Epithelial cell of alveolus of lung (primary cell): ENCODE measurements at places on chromosomes 4 and X. TPM values are rescaled to one million over a fixed set of nuclear protein-coding genes. Genes with fewer than 3 reads are reported as not detected.

HSFX3 gene
- not detected in 2 replicates for total RNA-seq

NHS gene
- 5.7 and 5.9 TPM in 2 replicates for total RNA-seq

SORBS2 gene
- total RNA-seq, result 3.2 and 4.1 TPM in 2 replicates

KLKB1 gene
- not detected in 2 replicates for total RNA-seq

PLP2 gene
- total RNA-seq, result 59.4 and 80.9 TPM in 2 replicates

TEC gene
- total RNA-seq, result 0.26 and 2.6 TPM in 2 replicates

RTL3 gene
- total RNA-seq, result not detected in 2 replicates

NXF3 gene
- total RNA-seq, result not detected in 2 replicates

APLN gene
- total RNA-seq, result 4.0 and 4.7 TPM in 2 replicates

ERCC6L gene
- 1.4 and 4.7 TPM in 2 replicates for total RNA-seq

MOSPD2 gene
- total RNA-seq, result 9.8 and 12.9 TPM in 2 replicates

CRMP1 gene
- 4.9 and 16.0 TPM in 2 replicates for total RNA-seq

ARAP2 gene
- under 0.01 and 2.6 TPM in 2 replicates for total RNA-seq

ADH7 gene
- not detected in 2 replicates for total RNA-seq

MAGEC3 gene
- not detected in 2 replicates for total RNA-seq

CXorf49 gene
- total RNA-seq, result not detected in 2 replicates

TCEAL8 gene
- total RNA-seq, result 94.8 and 97.3 TPM in 2 replicates

MAML3 gene
- total RNA-seq, result 1.9 and 8.0 TPM in 2 replicates

MAGED4 gene
- total RNA-seq, result 64.9 and 149 TPM in 2 replicates

IL3RA gene
- 0.13 TPM in 1 of 2 replicates, not detected in the other for total RNA-seq

RBM47 gene
- 1.4 and 1.7 TPM in 2 replicates for total RNA-seq

GAB3 gene
- 0.40 and 1.9 TPM in 2 replicates for total RNA-seq

GAGE12J gene
- not detected in 2 replicates for total RNA-seq

STBD1 gene
- 5.0 and 6.9 TPM in 2 replicates for total RNA-seq

PAGE4 gene
- total RNA-seq, result not detected in 2 replicates
